Amygdala (tissue), 56 donors: ENCODE measurements at places on chromosomes 3 and 15.

GRCh38 chr3:39165518-39165917 is 12.1 kb upstream of the CSRNP1 start:
- DNase-seq: no peak

- no peak for DNase-seq
Measured at GRCh38 chr3:95521396-95521795, 1293.0 kb upstream of the EPHA6 start.

- no peak for DNase-seq
Measured at GRCh38 chr3:171095063-171095462, 68.5 kb upstream of the SLC2A2 start.

- no peak for DNase-seq
Measured at GRCh38 chr3:192042116-192042515, 581.2 kb downstream of the PYDC2 start.

- DNase-seq: peak; percentile 63
Measured at GRCh38 chr3:46558184-46559043, 7.7 kb downstream of the LRRC2 start.

- DNase-seq: no peak
Measured at GRCh38 chr15:67165254-67166253, 88.9 kb downstream of the AAGAB start.

DNA sequence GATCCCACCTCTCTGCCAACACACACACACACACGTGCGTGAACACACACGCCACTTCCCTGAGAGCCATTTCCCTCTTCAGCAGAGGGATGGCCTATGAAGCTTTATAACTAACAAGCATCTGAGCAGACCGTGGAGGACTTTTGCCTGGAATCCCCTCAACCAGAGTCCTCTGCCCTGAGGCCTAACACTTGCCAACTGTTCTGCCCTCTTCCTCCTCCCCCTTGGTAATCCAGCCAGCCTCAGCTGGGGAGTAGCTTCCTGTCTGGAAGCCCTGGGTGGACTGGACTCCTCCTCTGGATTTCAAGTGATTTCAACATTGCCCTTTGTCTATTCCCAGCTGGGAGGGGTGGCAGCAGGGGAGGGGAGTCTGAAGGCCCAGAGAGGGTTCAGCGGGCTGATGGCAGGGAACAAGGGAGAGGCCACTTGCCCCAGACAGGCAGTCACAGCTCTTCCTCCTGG is 68.4 kb upstream of the HACD2 start:
- peak; percentile 46 for DNase-seq

DNA sequence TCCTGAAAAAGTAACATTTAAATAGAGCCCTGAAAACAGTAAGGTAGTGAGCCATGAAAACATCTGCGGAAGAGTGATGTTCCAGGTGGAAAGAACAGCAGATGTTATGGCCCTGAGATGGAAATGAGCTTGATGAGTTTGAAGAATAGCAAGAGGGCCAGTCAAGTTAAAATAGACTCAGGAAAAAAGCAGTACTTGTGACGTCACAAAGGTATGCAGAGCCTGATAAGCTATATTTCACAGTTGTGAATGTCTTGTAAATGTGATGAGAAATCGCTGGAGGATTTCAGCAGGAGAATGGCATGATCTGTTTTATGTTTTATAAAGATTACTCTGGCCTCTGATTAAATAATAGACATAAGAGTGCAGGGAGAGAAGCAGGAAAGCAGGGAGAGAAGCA is 18.6 kb upstream of the SECISBP2L start:
- DNase-seq: no peak

GRCh38 chr15:74010929-74011540 is 16.5 kb downstream of the PML start:
- no peak for DNase-seq

DNA sequence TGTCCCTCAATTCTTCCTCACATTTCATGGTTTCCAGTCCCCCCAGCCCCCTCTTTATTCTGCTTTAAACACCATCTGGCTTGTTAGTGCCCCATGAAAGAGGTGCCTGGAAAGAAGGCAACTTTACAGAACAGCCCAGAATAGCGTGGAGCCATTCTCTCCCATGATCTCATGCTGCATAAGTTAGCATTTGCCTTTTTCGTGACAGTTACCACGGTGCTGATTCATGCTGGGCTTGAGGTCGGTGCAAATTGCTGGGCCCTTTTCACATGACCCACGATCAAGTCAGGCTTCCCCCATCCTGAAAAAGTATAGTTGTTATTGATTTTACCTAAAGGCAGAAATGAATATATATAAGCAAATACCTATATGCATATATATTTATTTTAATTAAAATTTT is 29.6 kb downstream of the SQOR start:
- no peak for DNase-seq

DNA sequence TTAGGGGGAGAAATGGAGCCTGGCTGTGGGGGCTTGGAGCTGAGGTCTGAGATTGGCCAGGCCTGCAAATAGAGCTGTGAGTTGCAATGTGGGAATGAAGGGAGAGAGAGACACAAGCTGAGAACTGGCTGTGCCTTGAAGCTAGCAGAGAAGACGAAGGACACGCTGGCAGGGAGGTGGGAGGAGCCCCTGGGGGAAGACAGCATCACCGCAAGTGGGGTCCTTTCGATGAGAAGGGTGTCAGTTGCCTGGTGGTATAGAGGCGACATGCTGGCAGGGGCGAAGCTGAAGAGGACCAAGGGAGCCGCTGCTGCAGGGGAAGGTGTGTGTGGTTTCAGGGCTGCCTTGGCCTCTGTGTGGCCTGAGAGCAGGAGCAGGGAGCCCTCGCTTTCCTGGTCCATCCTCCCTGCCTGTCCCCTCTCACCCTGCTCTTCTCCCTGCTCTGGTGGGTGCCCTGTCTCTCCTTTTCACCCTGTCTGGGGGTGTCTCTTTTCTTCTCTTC is 5.5 kb downstream of the RHCG start:
- DNase-seq: peak; percentile 39

DNA sequence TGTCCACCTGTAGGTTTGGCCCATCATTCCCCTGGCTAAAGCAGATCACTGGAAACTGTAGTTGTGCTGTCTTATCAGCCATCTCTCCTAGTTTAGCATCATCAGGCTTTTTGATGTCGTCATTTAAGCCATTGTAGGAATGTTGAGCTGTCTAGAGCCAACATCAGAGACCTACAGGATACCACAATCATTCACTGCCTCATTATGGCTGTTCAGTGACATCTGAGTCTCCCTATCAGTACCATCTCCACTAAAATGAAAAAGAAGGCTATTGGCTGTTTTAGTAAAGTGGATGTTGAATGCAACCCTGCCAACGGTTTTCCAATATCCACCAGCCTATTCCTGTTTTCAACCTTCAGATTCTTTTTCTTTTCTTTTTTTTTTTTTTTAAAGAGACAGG is 29.2 kb downstream of the RLBP1 start:
- DNase-seq: no peak

DNA sequence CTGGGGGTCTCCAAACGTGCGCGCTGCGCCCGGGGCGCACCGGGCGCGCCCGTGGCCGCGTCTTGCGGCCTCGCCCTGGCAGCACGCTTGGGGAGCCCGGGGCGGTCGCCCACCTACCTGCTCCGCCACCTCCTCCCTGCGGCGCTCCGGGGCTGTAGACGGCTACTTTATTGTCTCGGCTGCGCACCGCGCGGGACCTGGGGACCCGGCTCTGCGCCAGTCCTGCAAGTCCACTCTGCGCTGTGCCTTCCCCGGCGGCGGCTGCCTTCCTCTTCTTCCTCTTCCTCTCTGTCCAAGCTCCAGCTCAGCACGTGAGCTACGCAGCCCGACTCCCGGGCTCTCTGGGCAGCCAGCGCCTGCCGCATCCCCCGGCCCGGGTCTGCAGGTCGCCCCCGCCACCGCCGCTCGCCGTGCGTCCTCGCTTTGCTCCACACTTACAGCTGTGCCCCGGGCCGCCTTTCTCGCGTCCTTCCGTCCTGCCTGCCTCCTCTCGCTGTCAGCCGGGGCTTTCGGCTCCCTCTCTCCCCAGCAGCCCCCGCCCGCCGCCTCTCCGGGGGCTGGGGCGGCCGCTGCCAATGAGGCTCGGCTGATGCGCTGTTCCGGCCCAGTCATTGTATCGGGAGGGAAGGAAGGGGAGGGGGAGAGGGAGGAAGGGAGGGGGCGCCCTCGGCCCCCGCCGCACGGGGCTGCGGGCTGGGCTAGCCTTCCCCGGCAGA is 156.4 kb upstream of the FRMD4B start:
- peak; percentile 46 for DNase-seq

DNA sequence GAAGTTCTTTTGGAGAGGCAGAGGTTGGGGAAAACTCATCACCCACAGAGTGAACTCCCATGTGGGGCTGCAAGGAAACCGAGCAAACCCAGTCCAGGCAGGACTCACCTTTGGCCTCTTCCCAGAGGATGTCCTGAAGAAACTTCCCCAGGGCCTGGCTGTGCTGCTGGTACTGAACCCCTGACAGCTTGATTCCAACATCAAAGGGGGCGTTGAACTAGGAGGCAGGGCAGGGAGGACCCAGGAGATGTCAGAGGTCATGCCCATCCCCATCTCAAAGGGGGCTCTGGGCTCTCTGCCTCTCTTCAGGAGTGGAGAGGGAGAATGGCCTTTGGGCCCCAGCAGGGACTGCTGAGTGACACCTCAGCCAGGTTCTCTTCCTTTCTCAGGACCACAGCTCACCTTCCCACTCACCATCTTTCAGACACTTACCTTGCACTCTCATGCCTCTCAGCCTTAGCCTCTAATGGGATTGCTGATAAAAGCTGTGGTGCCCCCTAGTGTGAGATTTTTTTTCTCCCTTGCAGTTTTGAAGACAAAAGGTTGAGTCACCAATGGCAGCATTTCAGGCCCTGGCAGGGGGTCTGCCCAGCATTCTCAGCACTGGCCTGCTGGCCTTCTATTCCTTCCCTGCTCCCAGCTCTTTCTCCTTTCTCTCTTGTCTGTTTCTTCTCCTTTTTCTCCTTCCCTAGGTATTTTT is 6.0 kb downstream of the GHRL start:
- no peak for DNase-seq

DNA sequence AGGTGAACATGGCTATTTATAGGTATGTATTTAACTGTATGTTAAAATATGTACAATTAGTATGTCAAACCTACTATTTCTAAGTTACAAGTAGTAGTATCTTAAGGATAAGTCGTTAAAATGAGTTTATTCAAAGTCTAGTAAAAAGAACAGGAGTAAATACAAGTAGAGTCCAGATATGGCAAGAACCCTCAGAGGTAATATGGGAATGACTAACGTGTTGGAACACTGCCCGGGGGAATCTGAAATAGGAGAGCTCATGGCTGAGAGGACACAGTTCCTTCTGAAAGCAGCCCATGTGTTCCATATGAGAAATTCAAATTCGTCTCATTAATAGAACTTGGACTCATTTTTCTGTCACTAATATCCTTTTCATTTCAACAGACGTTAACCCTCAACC is 158.8 kb downstream of the CLSTN2 start:
- no peak for DNase-seq

DNA sequence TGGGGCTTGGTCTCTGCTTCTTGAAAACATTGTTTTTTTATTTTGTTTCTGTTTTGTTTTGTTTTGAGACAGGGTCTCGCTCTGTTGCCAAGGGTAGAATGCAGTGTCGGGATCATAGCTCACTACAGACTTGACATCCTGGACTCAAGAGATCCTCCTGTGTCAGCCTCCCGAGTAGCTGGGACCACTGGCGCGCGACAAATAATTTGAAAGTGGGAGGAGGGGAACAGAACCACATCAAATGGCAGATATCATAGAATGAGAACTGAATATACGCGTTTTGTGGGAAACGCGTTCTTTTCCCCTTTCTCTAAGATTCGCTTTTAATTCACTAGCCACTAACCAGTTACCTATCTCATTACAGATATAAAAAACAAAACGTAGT is 641 bp upstream of the VPS13C start:
- DNase-seq: no peak

DNA sequence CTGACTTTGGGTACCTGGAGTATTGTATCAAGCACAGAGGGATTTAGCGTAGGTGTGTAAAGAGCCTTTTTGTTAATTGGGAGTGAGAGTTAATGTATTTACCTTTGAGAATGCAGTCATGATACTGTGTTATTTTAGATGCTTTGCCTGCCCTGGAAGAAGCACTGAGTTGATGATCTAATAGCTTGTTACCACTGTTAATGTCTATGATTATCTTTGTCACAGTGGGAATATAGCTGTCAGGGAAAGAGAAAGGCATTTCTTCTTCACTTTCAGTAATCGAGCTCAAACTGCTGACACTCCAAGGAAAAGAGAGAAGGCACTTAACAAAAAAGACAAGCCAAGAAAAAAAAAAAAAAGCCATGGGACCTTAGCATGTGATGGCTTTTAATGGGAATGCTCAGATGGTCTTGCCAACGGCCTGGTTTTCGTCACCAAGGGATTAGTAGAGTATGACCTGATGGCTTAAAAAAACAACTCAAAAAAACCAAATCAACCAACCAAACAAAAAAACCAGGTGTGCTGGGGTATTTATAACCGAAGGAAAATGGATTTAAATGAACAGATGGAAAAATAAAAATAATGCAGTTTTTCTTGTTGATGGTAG is 387.4 kb downstream of the PTPRG start:
- no peak for DNase-seq

DNA sequence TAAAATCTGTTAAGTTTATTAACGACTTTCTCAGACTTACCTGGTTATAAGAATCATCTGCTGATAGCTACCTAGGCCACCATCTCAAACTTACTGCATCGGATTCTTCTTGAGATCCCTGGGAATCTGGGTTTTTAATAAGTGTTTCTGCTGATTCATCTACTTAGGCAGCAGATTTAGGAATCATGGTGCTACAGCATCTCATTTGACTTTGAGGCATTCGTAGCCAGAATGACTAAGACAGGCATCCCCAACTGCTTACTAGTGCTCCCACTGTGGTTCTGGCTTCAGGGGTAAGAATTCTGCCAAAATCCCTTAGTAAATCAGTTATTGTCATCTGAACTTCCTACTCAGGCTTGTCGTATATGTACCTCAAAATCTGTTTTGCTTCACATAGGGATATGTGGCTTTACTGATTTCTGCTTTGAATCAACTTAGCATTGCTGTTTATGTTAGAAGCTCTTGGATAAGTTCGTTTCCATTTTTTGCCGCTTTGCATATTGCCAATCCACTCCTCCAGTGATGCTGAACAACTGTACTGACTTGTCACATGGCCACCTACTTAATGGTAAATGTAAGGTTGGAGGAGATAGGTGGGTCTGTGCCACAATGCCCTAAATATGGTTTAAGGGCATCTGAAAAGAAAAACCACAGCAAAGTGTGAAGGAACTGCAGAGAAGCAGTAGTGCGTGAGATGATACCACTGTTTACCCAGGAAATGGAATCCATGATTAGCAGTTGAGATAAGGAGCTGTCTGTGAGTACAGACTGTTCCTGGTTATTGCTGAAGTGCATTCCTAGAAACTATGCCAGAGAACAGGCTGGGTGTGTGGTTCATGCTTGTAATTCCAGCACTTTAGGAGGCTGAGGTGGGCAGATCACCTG is 60.3 kb downstream of the MAP6D1 start:
- DNase-seq: no peak

GRCh38 chr3:27666708-27667107 is 55.4 kb downstream of the EOMES start:
- no peak for DNase-seq
